ENCODE measurements at places on chromosomes 6 and 20.

GRCh38 chr6:17525637-17526036, 74.5 kb upstream of the FAM8A1 start:
- DNase-seq, result no peak

DNA sequence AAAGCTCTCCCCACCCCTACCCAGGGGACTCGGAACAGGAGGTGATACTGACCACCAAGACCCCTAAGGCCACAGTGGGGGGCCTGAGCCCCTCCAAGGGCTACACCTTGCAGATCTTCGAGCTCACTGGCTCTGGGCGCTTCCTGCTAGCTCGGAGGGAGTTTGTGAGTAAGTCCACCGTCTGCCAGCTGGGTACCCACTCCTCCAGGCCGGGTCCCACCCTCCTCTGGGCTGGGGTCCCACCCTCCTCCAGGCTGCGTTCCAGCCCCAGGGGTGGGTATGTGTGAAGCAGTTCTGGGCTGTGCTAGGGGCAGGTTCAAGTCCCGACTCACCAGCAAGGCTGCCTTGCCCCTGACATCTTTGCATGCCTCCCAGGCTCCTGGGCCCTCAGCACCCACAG, 12.4 kb downstream of the COL20A1 start:
- DNase-seq, result no peak

DNA sequence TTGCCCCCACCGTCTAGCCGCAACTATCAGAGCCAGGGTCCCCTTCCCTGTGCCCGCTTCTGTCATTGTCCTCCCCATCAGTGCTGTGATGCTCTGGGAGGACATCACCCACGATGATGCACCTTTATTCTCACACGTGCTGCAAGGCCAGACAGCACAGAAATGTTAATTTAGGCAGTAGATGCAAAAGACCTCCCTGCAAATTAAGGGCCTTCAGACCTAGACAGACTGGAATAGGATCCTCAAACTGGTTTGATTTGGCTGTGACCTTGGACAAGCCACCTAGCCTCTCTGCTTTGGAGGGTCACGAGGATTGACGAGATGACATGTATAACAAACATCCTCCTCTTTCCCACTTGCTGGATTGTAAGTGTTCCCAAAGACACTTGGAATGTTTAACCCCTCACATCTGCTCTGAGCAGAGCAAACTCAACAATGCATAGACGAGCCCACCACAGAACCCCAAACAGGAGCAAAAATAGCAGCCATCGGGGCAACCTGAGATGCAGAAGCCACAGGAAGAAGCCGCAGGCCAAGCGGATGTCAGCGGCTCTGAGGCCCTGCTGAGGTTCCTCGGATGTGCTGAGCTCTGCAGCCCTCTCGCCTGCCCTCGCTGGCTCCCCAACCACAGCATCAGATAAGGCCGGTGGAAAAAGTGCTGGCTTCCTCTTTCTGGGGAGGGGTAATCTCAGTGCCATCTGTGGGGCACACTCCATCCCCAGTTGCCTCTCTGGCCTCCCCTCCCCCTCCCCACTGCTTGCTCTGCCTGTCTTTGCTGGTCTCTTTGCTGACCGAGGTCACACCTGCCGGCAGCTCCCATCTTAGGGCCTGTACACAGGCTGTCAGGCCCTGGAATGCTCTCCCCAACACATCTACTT, 35.3 kb downstream of the TOX2 start:
- DNase-seq, result peak; percentile 73

DNA sequence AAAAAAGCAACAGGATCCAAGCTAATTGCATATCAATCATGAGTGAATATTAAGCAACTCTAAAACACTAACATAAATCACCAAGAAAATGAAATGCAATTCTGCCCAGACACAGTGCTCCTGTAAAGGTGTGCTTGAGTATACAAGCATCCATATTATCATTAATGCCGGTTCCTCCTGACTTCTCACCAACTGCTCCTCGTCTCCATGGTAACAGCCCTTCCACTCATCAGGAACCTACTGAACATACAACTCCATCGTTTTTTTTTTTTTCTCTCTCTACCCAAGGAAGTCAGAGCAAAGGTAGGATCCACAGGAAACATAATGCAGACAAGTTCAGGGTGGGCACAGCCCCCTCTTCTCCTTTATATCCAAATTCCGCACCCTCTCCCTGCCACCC, 12.4 kb downstream of the GABBR1 start:
- DNase-seq, result no peak

DNA sequence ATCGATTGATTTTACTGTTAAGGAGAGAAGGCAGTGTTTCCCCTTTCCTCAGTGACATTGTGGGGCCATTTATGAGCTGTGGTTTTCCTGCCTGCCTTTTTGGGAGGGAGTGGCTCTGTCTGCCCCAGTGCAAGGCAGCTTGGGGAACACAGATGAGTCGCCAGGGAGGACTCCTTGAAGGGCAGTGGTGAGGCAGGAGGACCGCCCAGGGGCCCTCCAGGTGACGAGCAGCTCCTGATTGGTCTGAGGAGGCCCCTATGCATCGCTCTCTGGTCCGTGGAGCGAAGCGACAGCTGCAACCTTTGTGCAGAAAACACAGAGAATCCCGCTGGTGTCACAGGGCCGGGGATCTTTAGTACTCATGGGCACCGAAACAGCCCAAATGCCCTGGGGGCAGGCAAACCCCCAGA, 100.3 kb downstream of the TMEM242 start:
- no peak for DNase-seq

DNA sequence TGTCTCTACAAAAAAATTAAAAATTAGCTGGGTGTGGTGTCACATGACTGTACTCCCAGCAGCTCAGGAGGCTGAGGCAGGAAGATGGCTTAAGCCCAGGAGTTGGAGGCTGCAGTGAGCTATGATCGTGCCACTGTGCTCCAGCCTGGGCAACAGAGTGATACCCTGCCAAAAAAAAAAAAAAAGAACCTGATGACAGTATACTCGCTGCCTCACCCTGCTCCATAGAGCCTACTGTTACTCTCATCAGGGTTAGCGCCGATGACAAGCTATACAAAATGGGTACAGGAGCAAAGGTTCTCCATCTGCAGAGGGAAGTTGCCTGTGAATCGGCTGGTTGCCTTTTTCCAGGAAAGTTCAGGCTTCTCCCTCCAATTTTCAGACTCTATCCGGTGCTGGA, 53.4 kb downstream of the GMPR start:
- DNase-seq, result no peak

- DNase-seq, result no peak
Observed at GRCh38 chr6:7976485-7977056, 66.0 kb upstream of the TXNDC5 start.

- DNase-seq, result no peak
Observed at GRCh38 chr20:20665606-20666332, 46.7 kb downstream of the RALGAPA2 start.

- DNase-seq, result no peak
Observed at GRCh38 chr6:73879501-73880293, 183.7 kb downstream of the CD109 start.

DNA sequence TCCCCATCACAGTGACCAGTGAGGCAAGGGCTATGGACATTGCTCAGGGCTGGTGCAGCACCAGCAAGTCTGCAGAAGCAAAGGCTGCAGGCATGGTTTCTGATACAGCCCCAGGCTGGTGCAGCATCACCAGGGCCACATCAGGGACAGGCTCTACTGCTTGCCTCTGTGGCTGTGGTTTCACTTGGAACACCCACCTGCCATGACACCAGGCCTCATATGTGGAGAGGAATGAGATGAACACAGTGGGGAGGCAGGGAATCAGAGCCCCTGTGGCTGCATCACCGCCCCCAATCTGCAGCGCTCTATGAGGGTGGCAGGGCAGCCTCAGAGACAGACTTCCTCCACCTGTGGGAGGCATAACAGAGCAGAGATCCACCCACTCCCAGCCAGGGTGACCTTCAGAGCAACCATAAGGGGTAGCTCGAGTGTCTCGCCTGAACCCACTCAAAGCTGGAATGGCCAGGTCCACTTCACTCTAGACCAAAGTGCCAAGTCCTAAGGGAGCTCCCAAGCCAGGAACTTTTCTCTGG, 7.9 kb downstream of the RING1 start:
- no peak for DNase-seq

DNA sequence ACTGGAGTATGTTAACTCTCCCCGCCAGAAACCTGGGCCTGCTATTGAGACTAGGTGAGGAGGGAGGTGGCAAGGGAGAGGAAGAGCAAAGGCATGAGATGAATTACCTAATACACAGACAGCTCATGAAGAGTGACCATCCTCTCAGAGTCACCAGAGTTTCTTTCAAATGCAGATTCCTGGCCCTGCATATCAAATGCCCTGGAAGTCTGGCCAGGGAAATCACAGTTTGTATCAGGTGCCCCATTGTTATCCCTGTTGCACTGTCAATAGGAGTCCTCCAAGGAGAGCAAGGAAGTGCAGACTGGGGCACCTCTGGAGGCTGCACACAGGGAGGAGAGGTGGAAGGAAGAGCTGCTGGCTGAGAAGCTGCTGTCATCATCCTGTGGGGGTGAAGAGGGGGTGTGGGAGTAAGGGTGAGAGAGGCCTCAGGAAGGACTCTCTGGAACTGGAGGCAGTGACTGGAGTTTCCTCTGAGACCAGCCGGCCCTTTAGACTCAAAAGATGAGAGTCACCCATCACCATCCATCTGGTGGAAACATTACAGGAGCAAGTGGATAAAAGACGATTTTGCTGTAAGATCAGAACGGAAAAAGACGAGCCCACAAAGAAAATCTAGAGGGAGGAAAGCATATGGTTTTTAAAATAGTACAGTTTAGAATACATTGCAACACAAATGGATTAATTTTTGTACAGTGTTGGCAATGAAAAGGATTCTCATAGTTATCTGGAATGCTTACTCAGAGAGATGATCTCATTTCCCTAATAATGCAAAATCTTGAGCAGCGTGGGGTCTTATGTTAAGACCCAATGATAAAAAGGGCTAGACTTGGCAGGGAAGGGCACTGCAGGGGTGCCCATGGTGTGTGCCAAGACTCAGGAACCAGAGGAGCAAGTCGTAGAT, 268.1 kb downstream of the UST start:
- DNase-seq, result no peak

DNA sequence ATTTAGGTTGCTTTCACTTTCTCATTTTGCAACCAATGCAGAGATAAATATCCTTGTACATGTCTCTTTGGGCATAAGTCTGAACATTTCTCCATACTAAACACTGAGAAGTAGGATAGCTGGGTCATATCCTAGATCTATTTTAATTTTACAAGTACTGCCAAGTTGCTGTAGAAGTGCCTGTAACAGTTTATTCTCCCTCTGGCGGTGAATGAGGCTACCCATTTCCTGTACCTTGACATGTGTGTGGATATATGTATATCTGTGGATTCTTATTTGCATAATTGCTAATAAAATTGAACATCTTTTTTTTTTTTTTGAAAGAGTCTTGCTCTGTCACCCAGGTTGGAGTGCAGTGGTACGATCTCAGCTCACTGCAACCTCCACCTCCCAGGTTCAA, 48.0 kb upstream of the PNRC1 start:
- no peak for DNase-seq

DNA sequence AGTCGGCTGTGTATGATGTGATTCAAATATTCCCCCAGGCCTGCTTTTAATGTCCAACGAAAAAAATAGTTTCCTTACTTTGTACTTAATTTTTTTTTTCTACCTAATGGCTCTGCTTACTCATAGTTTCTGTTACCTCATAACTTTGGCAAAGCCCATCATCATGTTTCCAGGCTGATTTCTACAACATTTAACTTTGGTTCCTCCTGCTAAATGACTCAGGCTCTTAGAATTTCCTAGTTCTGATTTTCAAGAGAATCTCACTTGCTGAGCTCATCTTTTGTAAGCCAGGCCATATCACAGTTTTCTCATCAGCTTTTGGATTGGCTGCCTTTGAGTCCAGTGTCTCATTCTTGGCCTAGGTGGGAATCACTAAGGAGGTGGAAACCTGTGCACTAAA, 323.1 kb downstream of the HDGFL1 start:
- DNase-seq, result no peak

GRCh38 chr6:3926150-3926482, 76.9 kb downstream of the FAM50B start:
- DNase-seq, result no peak

- peak; percentile 45 for DNase-seq
Observed at GRCh38 chr6:16168858-16169257, 40.0 kb downstream of the MYLIP start.

- DNase-seq, result no peak
Observed at GRCh38 chr20:58431134-58431533, 42.1 kb downstream of the VAPB start.

- DNase-seq, result no peak
Observed at GRCh38 chr6:163183806-163184205, 230.7 kb upstream of the QKI start.

- DNase-seq, result no peak
Observed at GRCh38 chr20:53994088-53994487, 76.3 kb downstream of the BCAS1 start.

DNA sequence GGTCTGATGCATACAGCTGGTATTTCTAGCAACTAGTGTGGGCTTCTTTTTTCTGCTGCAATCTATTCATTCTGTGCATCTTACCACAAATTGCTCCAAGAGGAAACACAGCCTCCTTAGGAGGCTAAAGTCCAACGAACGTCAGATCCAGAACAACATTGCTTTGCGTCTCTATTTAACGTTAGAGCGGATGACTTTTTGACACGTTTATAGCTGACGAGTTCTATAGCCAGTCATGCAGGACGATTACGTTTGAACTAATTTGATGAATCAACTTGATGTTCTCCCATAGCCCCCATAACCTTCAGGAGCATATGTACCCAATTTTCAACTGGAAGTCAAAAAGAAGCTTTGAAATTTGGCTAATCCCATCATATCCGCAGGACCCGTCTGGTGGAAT, 59.9 kb downstream of the TSHZ2 start:
- DNase-seq, result no peak

DNA sequence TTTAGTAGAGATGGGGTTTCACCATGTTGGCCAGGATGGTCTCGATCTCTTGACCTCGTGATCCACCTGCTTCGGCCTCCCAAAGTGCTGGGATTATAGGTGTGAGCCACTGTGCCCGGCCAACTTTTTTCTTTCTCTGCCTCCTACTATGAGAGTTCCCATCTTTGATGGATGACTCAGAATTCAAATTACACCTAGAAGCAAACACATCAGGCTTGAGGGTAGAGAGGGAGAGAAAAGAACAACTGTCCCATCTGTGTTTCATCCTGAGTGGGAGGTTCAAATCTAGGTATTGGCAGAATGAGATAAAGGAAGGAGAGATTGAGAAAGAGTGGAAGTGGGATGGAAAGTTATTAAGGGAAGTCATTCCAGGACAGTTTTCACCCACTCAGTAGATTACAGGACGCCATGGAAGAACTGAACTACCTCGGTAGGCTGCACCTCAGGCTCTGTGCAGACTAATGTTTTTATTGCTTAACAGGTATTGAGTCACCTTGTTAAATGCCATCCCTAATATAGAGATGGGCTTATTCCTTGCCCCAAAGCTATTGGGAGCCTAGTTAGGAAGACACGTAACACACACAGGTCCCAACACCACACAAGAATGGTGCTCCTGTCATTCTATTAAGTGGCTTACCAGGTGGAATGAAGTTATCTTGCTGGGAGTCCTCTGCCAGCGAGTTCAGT, 275.7 kb downstream of the SOX4 start:
- DNase-seq, result no peak

GRCh38 chr20:10443936-10444335, 8.8 kb downstream of the SLX4IP start:
- no peak for DNase-seq

GRCh38 chr20:50068041-50068651, 44.8 kb downstream of the UBE2V1 start:
- DNase-seq, result no peak

- no peak for DNase-seq
Observed at GRCh38 chr6:148242180-148242579, 100.5 kb upstream of the SASH1 start.

Data from CD4-positive, alpha-beta T cell treated with Interleukin-21 for 1 hour (primary cell).